Bronchial smooth muscle cell (primary cell): ENCODE measurements at places on chromosomes 11 and 22. TPM values are rescaled to one million over a fixed set of nuclear protein-coding genes. Genes with fewer than 3 reads are reported as not detected.

Gene LARGE1
- total RNA-seq = 9.8 and 11.2 TPM in 2 replicates

Gene C11orf65
- 1.6 and 1.9 TPM in 2 replicates for total RNA-seq

Gene MS4A1
- not detected in 2 replicates for total RNA-seq

Gene IFITM10
- total RNA-seq = 1.1 and 2.2 TPM in 2 replicates

Gene SLC16A8
- total RNA-seq = 0.32 and 0.60 TPM in 2 replicates

Gene MMP27
- not detected in 2 replicates for total RNA-seq

Gene BTG4
- not detected in 2 replicates for total RNA-seq

Gene CNIH2
- 0.17 TPM in 1 of 2 replicates, not detected in the other for total RNA-seq

Gene ELFN2
- 0.32 TPM in 1 of 2 replicates, not detected in the other for total RNA-seq

Gene RCOR2
- total RNA-seq = 3.5 and 4.9 TPM in 2 replicates

Gene NCF4
- not detected in 2 replicates for total RNA-seq

Gene GANAB
- total RNA-seq = 218 and 268 TPM in 2 replicates

Gene GPR83
- under 0.01 TPM in 1 of 2 replicates, not detected in the other for total RNA-seq

Gene CREB3L1
- 16.1 and 19.2 TPM in 2 replicates for total RNA-seq

Gene MRGPRX4
- not detected in 2 replicates for total RNA-seq

Gene SESN3
- 26.4 and 35.3 TPM in 2 replicates for total RNA-seq

Gene UCP2
- total RNA-seq = 0.09 and 1.9 TPM in 2 replicates

Gene KCNQ1OT1
- 3.9 and 6.3 TPM in 2 replicates for total RNA-seq

Gene BEST1
- total RNA-seq = 2.5 and 4.6 TPM in 2 replicates
